ENCODE measurements at places on chromosomes 3 and 15. TPM values are rescaled to one million over a fixed set of nuclear protein-coding genes. Genes with fewer than 3 reads are reported as not detected.

Gene IQCF5
- not detected for total RNA-seq

GRCh38 chr3:138049157-138049919, 39.4 kb downstream of the CLDN18 start:
- no peak for DNase-seq

GRCh38 chr3:73401616-73402279, 223.0 kb downstream of the PDZRN3 start:
- DNase-seq: no peak

DNA sequence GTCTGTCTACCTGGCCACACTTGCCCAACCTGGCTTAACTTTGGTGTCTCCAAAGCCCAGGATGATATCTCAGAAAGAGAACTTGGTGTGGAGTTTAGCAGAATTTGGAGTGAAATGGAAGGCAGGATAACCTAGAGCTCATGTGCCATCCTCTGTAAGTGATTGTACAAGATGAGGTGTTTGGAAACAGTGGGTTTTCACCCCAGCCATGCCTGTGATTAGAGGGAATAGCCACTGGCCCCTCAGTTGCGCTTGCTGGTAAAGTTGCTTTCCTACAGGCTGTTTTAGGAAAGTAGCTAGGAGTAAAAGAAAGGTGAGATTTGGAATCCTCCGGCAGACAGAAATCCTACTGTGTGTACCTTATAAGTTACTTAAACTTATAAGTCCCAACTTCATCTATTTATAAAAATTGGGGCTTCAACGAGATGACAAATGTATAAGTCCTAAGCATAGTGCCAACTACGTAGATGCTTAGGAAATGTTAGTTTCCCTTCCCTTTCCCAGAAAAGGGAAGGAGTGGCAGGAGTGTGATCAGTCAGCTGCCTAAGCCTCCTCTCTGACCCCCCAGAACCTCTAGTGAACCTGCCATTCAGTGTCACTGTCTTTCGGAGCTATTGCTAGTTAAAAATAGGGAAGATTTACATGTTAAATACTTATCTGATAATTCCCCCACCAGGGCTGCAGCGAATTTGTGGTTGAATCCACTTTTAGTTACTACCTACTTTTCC, 13.4 kb upstream of the BMF start:
- no peak for DNase-seq

GRCh38 chr3:184821034-184821433, 9.1 kb downstream of the VPS8 start:
- no peak for DNase-seq

GRCh38 chr3:36852071-36852470, 87.7 kb upstream of the DCLK3 start:
- no peak for DNase-seq

Measured in cardiac septum (tissue), 1 donor.